ENCODE measurements at places on chromosomes 1 and 21. TPM values are rescaled to one million over a fixed set of nuclear protein-coding genes. Genes with fewer than 3 reads are reported as not detected.

OR2G6 gene
- not detected for total RNA-seq

SPRR1A gene
- total RNA-seq = not detected

PLD5 gene
- 0.07 TPM for total RNA-seq

ACTL8 gene
- total RNA-seq = 0.07 TPM

TLCD4 gene
- total RNA-seq = 0.26 TPM

SYT11 gene
- total RNA-seq = 88.3 TPM

MXRA8 gene
- 264 TPM for total RNA-seq

ANGPTL1 gene
- 16.4 TPM for total RNA-seq

DIPK1A gene
- total RNA-seq = 24.6 TPM

CAPZA1 gene
- 136 TPM for total RNA-seq

KIFAP3 gene
- total RNA-seq = 28.5 TPM

RXFP4 gene
- total RNA-seq = not detected

HHAT gene
- 11.4 TPM for total RNA-seq

ZNHIT6 gene
- total RNA-seq = 11.1 TPM

FAM177B gene
- total RNA-seq = not detected

RGL1 gene
- 26.5 TPM for total RNA-seq

PTPN22 gene
- 4.7 TPM for total RNA-seq
